Left ventricle myocardium superior (tissue), 1 donor: ENCODE measurements at places on chromosomes 4 and X. TPM values are rescaled to one million over a fixed set of nuclear protein-coding genes. Genes with fewer than 3 reads are reported as not detected.

- no peak for DNase-seq
These were observed 21.4 kb upstream of the SEL1L3 start for GRCh38 chr4:25884031-25884782.

- no peak for DNase-seq
These were observed 90.2 kb upstream of the SOD3 start for GRCh38 chr4:24705016-24705753.

MAGEA2 gene
- not detected for total RNA-seq

DNA sequence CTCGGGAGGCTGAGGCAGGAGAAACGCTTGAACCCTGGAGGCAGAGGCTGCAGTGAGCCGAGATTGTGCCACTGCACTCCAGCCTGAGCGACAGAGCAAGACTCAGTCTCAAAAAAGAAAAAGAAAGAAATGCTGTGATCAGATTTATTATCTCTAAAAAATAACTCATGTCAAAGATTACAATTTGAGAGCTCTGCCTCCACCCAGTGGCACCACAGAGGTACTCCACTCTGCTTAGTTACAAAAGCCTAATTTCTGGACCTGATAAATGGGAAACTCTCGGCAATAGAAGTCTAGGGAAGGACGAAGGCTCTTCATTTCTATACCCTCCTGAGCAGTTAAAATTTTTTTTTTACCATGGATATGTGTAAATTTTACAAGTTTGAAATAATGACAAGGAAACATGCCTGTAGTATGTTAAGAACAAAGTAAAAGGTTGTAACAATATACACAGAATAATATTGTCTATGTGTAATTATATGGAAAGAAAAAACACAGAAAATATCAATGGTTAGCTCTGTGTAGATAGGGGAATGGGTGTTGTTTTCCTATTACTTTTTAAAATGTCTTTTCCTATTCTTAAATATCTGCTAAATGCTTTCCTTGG lies 149.8 kb downstream of the STIM2 start:
- DNase-seq = peak; percentile 53

- no peak for DNase-seq
These were observed 471.3 kb downstream of the TECRL start for GRCh38 chr4:63937961-63938360.

DSPP gene
- total RNA-seq = not detected

HELT gene
- not detected for total RNA-seq

TLR3 gene
- total RNA-seq = 6.3 TPM

- no peak for DNase-seq
These were observed 114.9 kb downstream of the SPOCK3 start for GRCh38 chr4:167119392-167119791.

HDAC8 gene
- 18.3 TPM for total RNA-seq

HTR2C gene
- not detected for total RNA-seq

MID1 gene
- total RNA-seq = 5.9 TPM

GRCh38 chr4:82969414-82969813 lies 41.2 kb downstream of the LIN54 start:
- DNase-seq = no peak

DNA sequence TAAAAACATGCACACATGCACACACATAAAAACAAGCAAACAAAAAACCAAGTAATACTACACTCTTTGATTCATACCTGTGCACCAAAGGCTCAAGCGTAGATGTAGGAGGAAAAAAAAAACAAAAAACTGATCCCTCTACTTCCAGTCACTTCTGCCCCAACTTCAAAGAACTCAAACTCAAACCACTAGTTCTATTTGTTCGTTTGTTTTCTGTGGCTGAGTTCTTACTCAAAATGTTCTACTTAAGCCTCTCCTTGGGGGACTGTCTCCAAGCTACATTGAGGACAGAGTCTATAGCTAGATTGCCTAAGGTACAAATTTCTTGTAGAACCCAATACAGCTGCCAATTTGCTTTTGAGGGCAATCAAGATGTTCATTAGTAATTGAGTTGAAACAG lies 171.0 kb upstream of the ATOH1 start:
- DNase-seq = no peak

GRCh38 chr4:97215409-97215941 lies 927.8 kb downstream of the STPG2 start:
- no peak for DNase-seq

DNA sequence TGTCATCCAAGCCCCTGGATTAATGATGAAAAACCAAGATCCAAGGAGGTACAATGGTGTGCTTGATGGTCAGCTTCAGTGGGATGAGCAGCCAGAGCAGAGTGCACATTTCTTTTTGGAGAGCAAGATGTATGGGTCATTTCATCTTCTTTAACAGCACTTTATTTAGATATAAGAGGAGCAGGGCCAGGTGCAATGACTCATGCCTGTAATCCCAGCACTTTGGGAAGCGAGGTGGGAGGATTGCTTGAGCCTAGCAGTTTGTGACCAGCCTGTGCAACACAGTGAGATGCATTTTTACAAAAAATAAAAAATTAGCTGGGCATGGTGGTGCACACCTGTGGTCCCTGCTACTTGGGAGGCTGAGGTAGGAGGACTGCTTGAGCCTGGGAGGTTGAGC lies 45.3 kb upstream of the MAP3K15 start:
- DNase-seq = no peak

DNA sequence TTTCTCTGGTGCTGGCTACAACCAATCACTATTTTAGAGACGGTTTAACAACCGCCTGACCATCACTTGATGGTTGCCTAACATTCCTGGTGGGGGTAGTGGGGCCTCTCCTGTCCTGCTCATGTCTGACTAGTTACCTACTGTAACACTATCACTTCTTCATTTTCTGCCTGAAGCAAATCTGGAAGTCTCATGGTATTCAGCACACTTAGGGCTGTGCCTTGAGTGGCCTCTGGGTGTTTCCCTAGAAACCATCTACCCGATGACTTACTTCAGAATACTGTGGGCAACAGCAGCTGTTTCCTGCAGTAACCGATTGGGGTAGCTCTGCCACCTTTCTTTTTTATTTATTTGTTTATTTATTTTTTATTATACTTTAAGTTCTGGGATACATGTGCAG lies 880.1 kb upstream of the INTU start:
- DNase-seq = no peak

PABPC1L2A gene
- total RNA-seq = not detected

GRCh38 chrX:137926090-137926489 lies 360.2 kb downstream of the ZIC3 start:
- no peak for DNase-seq

FGD1 gene
- 6.3 TPM for total RNA-seq

GRCh38 chr4:99165978-99166377 lies 21.9 kb upstream of the ADH4 start:
- no peak for DNase-seq

KLHL4 gene
- 0.92 TPM for total RNA-seq

NEUROG2 gene
- total RNA-seq = not detected

- DNase-seq = no peak
These were observed 43.1 kb downstream of the ATP11C start for GRCh38 chrX:139889760-139890159.
